ENCODE measurements at places on chromosomes 1 and 21. TPM values are rescaled to one million over a fixed set of nuclear protein-coding genes. Genes with fewer than 3 reads are reported as not detected.

Gene CNKSR1
- 0.70 TPM for polyA plus RNA-seq

Gene NBPF4
- not detected for polyA plus RNA-seq

Gene KRTAP21-3
- polyA plus RNA-seq = not detected

Gene GSTM4
- 65.2 TPM for polyA plus RNA-seq

Gene TCEA3
- 2.2 TPM for polyA plus RNA-seq

Gene SNX7
- polyA plus RNA-seq = 2.2 TPM

Measured in brain (organoid and tissue), 16 donors.